ENCODE measurements at places on chromosomes 3 and 15.

- no peak for DNase-seq
Observed at GRCh38 chr15:29044503-29044901, 158.7 kb downstream of the APBA2 start.

DNA sequence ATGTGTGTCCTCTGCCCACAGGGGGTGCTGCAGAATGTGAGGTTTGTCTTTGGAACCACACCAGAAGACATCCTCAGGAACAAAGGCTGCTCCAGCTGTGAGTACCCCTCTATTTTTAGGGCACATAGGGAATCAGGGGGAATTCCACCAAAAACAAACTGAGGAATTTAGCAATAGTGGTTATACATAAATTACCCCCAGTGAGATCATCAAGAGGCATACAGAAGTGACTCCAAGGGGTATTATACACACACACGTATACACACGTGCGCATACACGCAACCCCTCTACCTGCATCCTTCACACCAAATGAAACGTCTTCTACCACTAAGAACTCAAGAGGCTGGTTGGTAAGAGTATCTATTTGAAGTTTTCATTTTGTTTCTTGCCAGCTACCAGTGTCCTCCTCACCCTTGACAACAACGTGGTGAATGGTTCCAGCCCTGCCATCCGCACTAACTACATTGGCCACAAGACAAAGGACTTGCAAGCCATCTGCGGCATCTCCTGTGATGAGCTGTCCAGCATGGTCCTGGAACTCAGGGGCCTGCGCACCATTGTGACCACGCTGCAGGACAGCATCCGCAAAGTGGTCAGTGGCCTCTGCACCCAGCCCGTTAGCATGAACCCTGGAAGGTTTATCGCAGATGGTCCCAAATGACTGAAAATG is 2.9 kb downstream of the THBS1 start:
- DNase-seq, result peak; percentile 48

- no peak for DNase-seq
Observed at GRCh38 chr3:169337500-169338078, 325.9 kb downstream of the MECOM start.

GRCh38 chr3:22491344-22491743 is 711.8 kb upstream of the UBE2E2 start:
- DNase-seq, result no peak

DNA sequence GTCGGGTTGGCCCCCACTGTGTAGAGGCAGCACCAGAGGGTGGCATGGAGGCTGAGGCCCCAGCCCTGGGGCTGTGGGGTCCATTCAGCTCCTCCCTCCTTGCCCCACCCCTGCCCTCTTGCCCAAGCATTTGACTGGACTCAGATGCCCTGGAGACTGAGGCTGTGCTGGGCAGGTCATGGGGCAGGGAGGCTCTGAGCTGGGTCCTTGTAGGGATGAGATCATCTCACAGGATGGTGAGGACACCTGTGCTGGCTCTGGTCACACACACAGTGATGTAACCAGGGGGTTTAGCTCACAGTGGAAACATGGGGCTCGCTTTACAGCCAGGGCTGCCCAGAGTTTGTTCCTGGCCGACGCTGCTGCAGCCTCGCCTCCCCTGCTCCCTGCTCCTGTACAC is 17.8 kb downstream of the ALPK3 start:
- no peak for DNase-seq

GRCh38 chr3:190709351-190709773 is 153.1 kb downstream of the GMNC start:
- no peak for DNase-seq

- no peak for DNase-seq
Observed at GRCh38 chr3:99921986-99922385, 104.3 kb downstream of the CMSS1 start.

- DNase-seq, result no peak
Observed at GRCh38 chr15:99616773-99617342, 51.1 kb downstream of the MEF2A start.

- no peak for DNase-seq
Observed at GRCh38 chr15:53675832-53676231, 83.6 kb downstream of the WDR72 start.

GRCh38 chr3:169686874-169687273 is 23.4 kb upstream of the MECOM start:
- DNase-seq, result no peak

DNA sequence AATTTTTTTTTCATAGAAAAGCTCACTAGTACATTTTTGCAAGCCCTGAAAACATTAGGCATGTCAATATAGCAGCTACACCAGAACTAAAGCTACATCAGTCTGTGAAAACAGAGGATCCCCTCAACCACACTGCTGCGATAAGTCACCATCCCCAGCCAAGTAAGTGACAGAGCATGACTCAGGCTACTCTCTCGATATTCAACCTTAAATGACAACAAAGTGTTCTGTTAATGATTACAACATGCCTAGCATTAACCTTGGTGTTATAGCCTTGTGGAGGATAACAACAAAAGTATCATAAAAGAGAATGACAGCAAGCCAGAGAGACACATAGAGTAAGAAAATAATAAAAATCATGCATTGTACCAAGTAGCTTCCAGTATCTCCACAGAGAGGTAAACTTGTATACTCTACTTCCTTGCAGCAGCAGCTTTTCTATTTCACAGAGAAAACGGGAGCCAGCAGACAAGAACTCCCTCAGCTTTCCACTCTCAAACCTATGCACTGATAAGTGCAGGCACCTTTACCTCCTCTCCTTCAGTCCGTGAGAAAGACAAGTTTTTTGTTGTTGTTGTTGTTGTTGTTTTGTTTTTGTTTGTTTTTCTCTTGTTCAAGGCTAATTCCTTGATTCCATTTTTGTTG is 76.6 kb downstream of the GBE1 start:
- no peak for DNase-seq

GRCh38 chr3:56189536-56189935 is 278.7 kb downstream of the ERC2 start:
- no peak for DNase-seq

GRCh38 chr3:112857526-112857925 is 10.9 kb upstream of the CD200R1L start:
- no peak for DNase-seq

DNA sequence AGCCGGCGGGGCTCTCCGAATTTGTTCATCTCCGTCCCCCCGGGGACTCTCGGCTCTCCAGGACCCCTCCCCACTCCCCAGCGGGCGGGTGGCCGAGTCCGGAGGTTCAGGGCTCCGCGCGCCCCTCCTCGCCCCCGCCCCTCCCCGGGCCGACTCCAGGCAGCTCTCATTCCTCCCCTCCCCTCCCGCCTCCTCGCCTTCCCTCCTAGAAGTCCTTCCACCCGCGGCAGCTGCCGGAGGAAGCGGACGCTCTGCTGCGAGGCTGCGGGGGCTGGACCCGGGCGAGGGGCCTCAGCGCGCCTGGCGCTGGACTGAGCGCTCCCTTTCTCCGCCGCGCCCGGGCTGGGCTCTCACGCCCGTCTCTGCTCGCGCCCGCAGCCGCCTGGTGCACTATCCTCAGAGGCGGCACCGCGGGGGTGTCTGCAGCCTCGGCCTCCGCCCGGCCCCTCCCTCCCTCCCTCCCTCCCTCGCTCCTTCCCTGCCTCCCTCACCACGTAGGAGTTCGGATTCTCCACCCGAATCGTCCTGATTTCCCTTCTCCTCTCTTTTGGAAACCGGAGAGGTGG is at the start of gene ROBO2:
ROBO2 (plus strand) TSS at position 494 of the 566 bp plus-strand sequence. CDS start 687 bp downstream, outside the sequence.
- DNase-seq, result peak; percentile 1

DNA sequence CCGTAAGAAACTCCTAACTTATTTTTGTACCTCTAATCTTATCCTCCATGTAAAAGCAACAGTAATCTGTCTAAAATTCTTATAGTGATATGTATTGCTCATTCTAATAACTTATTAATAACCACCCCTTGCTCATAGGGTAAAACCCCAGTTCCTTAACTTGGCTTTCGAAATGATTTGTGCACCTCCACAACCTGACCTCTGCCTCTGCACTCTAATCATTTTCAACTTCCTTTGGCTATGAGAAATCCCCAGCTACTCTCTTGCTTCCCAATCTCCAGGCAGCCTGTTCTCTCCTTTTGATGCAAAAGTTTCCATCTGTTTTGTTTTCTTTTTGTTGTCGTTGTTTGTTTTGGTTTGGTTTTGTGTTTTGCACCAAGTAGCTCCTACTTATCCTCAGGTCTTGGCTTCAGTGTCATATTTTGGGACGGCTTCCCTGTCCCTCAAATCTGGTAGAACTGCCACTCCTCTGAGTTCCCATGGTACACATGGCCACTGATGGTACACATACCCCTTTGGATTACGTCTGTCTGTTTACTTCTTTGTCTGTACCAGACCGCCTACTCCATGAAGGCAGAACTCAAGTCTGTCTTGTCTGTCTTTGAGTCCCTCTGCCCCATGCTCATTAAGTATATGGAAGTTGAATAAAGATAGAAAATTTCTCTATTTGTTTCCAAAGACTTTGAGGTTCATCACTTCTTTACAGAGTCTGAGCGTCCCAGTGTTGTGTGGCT is 105.6 kb upstream of the TGFBR2 start:
- no peak for DNase-seq

DNA sequence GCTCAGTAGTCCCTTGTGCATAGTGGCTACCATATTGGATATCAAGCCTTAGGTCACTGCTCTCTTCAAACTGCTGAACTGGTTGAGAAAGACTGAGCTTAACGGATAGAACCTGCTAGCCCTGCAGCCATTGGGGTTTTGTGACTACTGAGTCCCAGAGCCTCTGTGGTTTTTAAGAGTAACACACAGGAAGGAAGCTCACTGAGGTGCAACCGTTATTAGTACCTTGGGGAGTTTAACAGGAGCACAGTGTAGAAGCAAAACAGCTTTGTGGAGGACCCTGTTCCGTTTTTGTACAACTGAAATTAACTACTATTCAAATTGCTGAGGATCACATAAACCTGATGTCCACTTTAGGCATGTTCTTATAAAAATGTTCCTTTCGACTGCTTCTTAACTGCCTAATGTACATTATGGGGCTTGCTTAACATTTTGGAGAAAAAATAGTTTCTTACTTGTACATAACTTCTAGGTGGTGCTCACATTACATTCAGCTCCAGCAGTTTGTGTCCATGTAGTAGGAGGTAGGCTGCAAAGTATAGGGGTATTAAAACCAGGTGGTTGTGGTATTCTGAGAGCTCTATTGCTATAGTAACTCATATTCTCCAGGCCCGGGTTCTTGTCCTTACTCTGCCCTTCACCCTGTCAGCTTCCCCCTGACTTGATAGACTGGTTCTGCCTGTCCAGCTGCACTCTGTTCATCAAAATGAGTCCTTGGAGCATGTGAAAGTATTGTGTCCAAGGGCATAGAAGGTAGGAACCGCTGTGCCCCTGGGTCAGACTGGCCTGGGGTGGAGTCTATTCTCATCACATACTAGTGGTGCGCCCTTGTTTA is 17.3 kb downstream of the PXK start:
- DNase-seq, result no peak

- no peak for DNase-seq
Observed at GRCh38 chr3:105729667-105730066, 139.1 kb downstream of the CBLB start.

GRCh38 chr3:79002465-79003372 is 765.1 kb downstream of the ROBO1 start:
- no peak for DNase-seq

DNA sequence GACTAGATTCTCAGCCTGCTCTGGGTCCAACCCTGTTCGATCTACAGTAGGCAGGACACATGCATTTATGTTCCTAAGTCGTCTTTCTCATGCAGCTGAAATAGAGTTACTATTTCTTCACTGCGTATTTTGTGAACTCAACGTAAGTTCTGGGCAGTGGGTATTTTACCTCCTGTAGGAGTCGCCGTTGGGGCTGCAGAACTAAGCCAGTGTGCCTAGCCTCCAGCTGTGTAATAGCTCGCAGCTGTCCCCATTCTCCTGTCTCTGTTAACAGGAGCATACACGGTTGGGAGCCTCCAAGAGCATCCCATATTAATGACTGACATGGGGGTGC is 58.4 kb upstream of the HRH1 start:
- no peak for DNase-seq

DNA sequence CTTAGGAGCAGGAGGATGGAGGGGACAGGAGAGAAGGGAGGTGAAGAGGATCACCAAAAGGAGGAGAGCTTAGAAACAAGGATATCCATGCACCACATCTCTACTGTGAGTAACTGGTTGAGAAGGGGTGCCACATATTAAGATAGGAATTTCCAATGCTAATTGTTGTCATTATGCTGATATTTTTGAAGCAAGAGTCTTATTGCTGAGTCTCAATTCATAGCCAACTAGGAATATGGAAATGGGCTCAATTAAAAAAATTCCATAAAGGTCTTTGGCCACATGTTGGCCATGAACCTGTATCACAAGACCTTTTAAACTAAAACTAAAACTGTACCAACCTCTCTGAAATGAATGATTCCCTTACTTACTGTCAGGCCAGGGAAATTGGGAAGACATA is 642.6 kb downstream of the MAGI1 start:
- DNase-seq, result no peak

- DNase-seq, result no peak
Observed at GRCh38 chr3:178271740-178272387, 264.4 kb upstream of the KCNMB2 start.

DNA sequence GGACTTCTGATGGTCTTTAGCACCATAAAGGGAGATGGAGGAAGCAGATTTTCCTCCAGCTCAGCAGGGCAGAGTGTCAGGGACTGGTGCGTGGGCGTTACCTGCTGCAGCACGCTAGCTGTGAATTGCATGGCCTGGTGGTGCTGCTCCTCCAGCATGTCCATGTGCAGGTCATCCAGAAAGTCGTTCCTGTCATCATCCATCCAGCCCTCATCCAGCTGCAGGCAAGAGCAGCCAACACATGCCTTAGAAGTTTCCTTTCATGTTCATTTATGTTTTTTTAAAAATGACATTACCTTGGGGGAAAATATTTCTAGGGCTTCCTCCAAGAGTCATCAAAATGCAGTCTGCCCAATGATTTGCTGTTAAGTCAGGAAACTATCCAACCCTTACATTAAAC is 239.2 kb downstream of the PDZRN3 start:
- no peak for DNase-seq

- no peak for DNase-seq
Observed at GRCh38 chr3:127802606-127803005, 19.7 kb downstream of the MGLL start.

DNA sequence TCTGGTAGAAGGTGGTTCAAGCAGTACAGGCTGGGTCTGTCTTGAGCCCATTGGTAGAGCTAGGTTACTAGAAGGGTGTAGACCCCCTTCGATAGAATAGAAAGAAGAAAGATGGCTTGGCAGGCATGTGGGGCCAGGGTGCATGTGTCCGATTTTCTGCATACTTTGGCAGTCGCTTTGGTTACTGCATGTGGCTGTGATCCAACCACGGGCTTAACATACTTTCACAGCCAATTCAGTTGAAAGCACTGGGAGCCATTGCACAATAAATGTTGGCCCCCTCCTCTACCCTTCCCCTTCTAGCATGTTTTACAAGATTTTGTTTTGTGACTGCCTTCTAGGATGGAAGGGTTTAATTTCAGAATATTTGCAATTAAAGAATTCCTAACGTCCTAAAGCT is 7.2 kb downstream of the ARID3B start:
- no peak for DNase-seq

DNA sequence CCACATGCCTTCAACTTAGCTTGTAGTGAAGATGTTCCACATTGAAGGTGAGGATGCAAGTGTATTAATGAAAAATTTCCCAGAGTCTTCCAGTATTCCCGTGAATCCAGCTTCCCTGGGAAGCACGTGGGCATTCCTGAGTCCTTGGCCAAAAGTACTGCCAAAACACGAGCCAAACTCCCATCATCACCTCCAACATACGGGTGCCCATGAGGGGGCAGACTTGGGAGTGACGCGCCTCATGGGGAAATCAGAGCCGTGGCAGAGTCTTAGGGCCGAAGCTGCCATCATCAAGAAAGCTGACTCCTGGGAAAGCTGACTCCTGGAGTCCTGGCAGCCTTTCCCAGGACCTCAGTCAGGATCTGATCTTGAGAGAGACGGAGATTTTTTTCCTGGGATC is 20.1 kb upstream of the TM2D3 start:
- no peak for DNase-seq

Measured in RWPE1 (cell line).